ENCODE measurements at places on chromosomes 12 and 14.

GRCh38 chr14:95173518-95173917 lies 16.2 kb upstream of the DICER1 start:
- no peak for DNase-seq

- no peak for DNase-seq
These were observed 45.4 kb upstream of the NPFF start for GRCh38 chr12:53552361-53553327.

DNA sequence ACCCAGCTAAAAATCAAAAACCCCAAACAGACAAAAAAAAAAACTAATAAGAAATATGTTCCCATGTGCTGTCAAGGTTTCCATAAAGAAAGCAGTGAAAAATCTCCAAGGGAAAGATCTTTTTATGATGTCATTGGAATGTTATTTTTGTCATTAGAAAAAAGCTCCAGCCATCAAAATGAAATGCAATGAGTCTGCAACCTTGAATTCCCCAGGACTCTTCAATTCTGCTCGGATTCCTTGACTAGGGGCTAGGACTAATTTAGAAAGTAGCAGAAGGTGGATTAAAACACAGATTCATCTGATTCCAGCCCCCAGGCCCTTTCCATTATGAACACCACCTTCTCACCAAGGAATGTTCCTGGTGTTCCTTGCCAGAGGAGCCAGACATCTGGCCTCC lies 6.0 kb upstream of the PCNX1 start:
- DNase-seq = no peak

DNA sequence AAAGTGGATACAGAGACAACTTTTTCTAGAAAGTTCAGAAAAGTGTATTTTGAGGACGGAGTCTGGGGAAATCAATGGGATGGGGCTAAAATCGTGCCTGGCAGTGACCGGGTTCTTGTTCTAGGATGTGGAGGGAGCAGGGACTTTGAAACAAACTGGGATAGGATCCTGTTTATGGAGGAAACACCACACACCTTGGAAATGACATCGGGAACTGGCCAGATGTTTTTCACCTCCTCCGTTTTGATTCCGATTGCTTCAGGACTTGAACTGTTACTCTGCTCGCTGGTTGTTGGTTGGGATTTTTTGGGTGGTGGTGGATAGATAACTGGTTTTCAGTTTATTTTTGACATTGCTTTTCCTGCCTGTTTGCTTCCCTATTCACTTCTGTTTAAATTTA lies 506 bp downstream of the EMP1 start:
- DNase-seq = no peak

DNA sequence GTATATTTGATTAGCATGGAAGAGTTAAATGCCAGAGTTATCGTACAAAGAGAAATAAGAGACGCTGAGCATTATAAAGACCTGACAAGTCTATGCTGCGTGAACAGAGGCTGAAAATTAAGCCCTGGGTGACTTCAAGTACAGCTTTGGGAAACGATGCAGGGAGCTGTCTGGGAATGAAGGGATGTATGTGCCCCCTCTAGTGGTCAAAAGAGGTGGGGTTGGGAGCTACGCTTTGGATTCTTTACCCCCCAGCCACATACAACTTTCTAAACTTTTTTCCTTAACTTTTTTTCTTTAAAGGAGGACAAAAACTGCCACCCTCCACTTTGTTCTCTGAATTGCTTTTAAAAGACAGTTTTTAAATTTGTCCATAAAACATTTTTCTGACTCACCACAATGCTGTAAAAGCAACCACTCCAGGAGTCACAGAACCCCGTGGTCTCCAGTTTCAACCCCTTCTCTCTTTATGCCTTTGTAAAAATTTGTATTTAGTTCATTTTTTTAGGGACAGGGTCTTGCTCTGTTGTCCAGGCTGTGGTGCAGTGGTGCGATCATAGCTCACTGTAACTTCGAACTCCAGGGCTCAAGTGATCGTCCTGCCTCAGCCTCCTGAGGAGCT lies 59.4 kb downstream of the ZNF664 start:
- DNase-seq = peak; percentile 78

DNA sequence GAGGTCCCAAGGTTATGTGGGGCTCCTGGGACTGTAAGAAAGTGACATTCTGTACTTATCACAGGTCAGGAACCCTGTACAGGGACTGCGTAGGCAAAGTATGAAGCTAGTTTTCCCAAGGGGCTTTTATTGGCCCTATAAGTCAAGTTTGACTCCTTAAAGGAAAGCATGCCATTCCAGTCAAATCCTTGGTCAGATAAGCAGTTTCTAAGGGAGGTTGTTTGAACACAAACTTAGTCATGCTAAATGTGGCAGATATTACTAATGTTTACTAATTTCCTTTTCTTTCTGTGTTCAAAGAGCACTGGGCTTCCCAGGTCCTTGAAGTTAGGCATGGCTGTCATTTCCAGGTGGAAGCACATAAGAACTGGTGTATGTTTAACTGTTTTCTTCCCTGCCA lies 472.4 kb downstream of the ATP23 start:
- DNase-seq = no peak

DNA sequence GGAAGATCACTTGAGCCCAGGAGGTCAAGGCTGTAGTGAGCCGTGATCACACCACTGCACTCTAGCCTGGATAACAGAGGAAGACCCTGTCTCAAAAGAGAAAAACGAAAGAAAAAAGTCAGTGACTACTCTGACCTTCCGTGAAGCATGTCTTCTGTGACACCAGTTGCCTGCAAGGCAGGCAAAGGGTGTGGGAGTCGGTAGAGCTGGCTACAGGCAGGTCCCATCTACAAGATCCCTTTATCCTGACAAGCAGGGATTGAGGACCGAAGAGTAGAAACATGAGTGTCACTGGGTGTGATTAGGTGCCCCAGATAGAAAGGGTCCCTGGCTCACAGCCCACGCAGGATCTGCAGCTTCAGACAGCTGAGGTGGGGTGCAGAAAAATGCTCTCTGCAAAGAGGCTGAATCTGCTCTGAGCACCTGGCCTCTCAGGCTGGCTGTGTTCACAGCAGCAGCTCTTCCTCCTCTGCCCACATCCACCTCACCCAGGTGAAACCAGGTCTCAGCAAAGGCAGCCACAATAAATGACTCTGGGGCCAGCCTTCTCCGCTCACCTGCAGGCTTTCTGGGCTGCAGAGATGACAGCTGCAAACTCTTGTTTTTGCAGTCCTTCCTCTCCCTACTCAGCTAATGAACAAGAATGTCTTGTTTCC lies 28.6 kb upstream of the HSP90B1 start:
- no peak for DNase-seq

GRCh38 chr14:64636208-64636979 lies 67.8 kb upstream of the PLEKHG3 start:
- DNase-seq = peak; percentile 50

DNA sequence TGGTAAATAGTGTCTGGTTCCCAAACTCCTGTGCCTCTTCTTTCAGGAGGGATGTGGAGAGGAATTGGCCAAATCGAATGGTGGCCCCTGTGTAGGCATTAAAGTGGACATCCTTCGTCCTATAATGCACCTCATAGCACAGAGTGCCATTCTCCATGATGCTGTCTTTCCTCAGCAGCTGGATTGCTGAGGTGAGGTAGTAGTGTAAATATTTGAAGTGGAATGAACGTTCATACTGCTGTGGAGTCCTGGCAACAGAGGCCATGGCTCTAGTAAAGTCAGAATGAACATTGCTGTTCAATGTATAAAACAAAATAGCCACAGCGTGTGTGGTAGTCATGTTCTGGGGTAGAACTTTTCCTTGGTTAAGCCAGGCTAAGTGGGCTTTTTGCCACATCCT lies 2.7 kb downstream of the ART4 start:
- DNase-seq = no peak

DNA sequence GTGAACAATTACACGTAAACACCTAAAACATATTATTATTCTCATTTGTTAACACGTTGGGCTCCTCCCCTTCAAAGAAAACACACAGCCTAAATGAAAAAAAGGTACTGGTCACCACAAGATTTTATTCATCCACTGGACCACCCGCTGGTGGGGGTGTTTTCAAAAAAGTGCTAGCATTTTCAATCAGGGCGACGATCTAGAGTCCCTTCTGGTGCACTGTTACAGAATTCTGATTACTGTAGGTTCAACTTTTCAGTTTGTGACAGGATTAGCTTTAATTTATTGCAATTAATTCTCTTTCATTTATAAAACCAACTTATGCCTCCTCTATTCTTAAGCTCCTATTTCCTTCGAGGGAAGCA lies 443 bp downstream of the MAGOHB start:
- no peak for DNase-seq

Data from D721Med (cell line).